ENCODE measurements at places on chromosomes 4 and X.

DNA sequence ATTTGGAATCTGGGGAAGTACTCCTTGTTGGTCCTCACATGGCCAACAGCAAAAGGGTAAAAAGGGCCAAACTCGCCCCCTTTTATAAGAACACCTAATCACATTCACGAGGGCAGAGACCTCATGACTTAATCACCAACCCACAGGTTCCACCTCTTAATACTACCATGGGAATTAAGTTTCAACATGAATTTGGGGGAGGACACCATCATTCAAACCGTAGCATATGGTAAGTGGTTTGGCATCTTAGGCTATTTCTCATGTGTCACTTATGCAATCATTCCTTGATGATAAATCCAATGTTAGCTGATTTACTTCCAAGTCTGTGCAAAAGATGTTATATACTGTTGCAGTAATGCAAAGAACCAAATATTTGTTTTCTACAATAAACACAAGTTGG is 302.9 kb upstream of the FAM241A start:
- peak; percentile 6 for DNase-seq

- DNase-seq = no peak
These were observed 17.1 kb upstream of the TADA2B start for GRCh38 chr4:7026107-7026506.

- DNase-seq = no peak
These were observed 38.8 kb upstream of the TADA2B start for GRCh38 chr4:7004331-7004730.

- peak; percentile 51 for DNase-seq
These were observed 71.7 kb upstream of the BCOR start for GRCh38 chrX:40169193-40170101.

DNA sequence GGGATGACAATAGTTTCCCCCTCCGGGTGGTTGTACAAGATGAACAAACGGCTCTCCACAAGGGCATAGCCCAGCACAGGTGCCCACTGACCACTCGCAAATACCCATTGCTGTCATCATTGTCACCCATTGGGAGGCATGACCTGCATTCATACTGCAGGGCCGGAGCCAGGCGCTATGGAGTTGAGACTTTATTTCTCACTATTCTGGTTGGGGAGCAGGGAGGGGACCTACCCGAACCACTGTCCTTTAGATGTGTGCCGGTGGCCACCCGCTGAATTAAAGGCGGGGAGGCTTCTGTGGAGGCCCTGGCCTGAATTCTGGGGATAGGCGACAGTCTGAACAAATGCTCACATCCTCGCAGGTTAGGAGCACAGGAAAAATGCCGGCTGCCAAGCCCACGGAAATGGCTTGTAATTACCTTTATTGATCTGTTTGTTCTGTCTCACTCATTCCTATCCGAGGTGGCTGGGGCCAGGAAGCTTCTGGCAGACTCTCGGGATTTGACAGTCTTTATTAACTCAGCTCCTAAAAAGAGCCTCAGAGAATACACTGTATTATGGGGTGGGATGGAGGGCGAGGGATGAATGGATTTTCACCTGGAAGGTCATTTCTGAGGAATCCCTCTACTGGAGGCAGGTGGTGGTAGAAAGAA is 125.1 kb upstream of the PSAPL1 start:
- no peak for DNase-seq

GRCh38 chrX:108224727-108225621 is 133.4 kb downstream of the ATG4A start:
- DNase-seq = no peak

GRCh38 chr4:73709451-73710033 is 30.8 kb upstream of the CXCL8 start:
- DNase-seq = no peak

GRCh38 chr4:41889317-41889716 is 45.9 kb upstream of the TMEM33 start:
- DNase-seq = no peak

- DNase-seq = no peak
These were observed 20.1 kb downstream of the SUPT20HL1 start for GRCh38 chrX:24380262-24381187.

- DNase-seq = no peak
These were observed 45.2 kb downstream of the RBMX2 start for GRCh38 chrX:130446974-130447373.

DNA sequence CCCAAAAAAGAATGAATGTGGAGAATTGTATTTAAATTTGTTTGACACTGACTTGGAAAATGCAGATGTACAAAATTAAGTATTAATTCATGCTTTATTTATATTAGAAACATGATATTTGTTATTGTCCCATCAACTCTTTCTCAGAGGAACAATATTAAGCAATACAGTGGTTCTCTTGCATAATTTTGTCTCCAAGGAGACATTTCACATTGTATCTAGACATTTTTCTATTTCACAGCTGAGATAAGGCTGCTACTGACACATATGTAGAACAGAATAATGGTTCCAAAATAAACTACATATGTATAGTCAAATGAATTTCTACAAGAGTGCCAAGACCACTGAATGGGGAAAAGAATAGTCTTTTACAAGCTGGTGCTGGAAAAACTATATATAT is 427.9 kb upstream of the SPANXN1 start:
- no peak for DNase-seq

DNA sequence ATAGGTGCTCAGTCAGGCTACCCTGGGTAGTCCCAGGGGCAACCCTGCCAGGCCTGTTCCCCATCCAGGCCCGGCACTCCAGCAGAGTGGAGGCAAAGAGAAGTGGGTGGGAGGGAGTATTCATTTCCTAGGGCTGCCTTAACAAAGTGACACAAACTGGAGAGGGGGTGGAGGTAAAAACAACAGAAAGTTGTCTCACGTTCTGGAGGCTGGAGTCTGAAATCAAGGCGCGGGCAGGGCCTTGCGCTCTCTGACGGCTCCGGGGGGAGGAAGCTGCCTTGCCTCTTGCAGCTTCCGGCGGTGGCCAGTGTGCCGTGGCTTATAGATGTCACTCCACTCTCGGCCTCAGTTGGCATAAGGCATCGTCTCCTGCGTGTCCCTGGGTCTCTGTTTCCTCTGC is 90.8 kb downstream of the DCTD start:
- no peak for DNase-seq

DNA sequence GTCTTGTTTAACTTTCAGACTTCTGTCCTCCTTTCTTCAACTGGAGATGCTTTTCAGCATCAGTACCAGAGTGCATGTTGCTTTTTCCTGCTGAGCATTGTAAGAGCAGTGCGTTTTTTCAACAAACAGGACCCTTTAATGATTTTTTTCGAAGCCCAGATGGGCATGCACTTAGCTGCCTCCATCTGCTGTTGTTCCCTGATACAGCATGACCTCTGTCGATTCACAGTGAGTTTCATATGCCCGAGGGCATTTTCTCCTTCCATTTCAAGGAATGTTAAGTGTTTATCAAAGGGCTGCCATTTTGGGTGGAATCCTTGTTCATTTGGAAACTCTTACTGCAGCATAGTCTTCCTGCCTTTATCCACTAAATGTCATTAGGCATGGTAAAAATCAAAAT is 428.6 kb downstream of the DTHD1 start:
- no peak for DNase-seq

DNA sequence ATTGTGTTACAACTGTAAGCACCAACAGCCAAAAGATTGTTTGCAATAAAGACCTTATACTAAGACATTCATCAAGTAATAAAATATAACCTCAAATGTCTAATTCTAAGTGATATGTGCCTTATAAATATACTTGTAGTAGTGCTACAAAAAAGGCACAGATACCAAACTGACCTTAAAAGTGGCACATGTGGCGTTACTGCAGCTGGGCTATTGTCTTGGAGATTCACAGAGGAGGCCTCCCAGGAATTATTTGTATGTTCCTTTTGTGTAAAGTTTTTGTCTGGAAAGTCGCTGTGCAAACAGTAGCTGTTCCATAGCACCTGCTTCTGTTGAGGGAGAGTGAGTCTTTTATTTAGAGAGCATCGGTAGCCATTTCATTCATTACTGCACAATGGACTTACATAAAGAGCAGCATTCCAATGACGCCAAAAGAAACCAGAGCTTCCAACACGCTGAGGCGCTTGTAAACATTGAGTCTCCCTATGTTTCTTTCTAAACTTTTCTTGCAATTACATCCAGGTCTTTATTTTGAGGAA is 143.7 kb downstream of the RPA4 start:
- DNase-seq = no peak

GRCh38 chr4:98905839-98906238 is 23.1 kb downstream of the EIF4E start:
- DNase-seq = no peak

- DNase-seq = no peak
These were observed 19.9 kb downstream of the DGAT2L6 start for GRCh38 chrX:70196961-70197720.

DNA sequence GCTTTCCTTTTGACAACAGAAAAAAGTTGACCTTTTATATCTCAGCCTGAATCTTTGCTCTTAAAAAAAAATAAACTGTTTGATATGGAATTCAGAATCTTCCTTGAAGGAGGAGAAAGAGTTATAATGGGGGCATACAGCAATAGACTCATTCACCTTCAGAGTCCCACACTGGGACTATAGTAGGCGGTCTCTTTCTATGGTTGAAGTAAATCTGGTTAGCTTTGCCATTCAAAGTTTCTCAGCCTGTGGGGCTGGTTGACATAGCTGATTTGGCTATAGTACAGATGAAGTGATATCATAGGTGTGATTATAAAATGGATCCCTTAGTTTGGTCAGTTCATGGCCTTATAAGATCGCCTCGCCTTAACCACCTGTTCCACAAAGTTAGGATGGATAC is 156.2 kb downstream of the SH2D1A start:
- DNase-seq = no peak

DNA sequence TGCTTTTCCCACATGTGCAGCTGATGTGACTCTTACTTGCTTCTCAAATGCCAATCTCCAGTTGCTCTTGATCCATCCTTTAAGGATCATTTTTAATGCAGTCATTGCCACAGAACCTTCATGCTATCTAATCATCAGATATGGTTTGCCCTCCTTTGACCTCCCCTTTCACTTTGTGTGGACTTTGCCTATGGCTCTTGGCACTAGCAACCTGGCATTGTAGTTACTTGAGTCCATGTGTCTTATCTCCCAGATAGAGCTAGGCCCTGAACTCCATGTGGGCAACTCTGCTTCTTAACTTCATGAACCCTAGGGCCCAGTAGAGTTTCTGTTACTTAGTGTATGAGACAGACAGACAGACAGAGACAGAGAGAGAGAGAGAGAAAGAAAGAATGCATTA is 41.6 kb downstream of the MTM1 start:
- DNase-seq = no peak

GRCh38 chr4:23033796-23034195 is 341.1 kb downstream of the GBA3 start:
- no peak for DNase-seq

- DNase-seq = no peak
These were observed 1.3 kb upstream of the ADH7 start for GRCh38 chr4:99436462-99436861.

DNA sequence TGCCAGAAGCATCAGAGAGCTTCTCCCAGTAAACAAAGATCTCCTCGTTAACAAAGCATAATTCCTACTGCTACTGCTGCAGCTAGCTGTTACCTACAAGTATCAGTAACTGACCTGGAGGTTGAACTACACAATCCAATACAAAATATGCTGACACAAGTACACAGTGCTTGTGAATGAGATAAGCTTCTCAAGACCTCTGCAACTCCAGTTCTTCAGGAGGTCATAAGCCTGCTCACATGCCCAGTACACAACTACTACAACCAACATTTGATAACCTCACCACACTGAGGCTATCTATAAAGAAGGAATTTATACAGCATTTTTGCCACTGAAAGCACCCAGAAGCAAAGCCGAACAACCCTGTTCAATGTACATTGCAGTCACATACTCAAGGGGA is 66.7 kb upstream of the SMARCAD1 start:
- no peak for DNase-seq

- DNase-seq = no peak
These were observed 10.3 kb upstream of the CENPU start for GRCh38 chr4:184744236-184744635.

GRCh38 chrX:152601848-152602616 is 35.7 kb upstream of the GABRQ start:
- no peak for DNase-seq

DNA sequence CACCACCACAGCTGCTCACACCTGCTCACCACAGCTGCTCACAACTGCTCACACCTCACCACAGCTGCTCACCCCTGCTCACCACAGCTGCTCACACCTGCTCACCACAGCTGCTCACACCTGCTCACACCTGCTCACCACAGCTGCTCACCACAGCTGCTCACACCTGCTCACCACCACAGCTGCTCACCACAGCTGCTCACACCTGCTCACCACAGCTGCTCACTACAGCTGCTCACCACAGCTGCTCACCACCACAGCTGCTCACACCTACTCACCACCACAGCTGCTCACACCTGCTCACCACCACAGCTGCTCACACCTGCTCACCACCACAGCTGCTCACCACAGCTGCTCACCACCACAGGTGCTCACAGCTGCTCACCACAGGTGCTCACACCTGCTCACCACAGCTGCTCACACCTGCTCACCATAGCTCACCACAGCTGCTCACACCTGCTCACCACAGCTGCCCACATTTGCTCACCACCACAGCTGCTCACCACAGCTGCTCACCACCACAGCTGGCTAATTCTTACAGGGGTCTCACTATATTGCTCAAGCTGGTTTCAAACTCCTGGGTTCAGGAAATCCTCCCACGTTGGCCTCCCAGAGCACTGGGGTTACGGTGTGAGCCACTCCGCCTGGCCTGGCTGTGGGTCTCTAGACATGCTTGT is 30.4 kb upstream of the CPLX1 start:
- no peak for DNase-seq

GRCh38 chr4:99979872-99980271 is 29.8 kb upstream of the H2AZ1 start:
- no peak for DNase-seq

GRCh38 chr4:384311-385010 is 46.8 kb downstream of the ZNF141 start:
- DNase-seq = no peak

GRCh38 chrX:27765718-27766117 is 42.1 kb upstream of the MAGEB10 start:
- no peak for DNase-seq

- DNase-seq = no peak
These were observed 59.0 kb downstream of the AFAP1 start for GRCh38 chr4:7880683-7881082.

GRCh38 chr4:98148856-98149255 is 5.6 kb upstream of the STPG2 start:
- DNase-seq = no peak

GRCh38 chrX:52277666-52278065 is 91.2 kb upstream of the XAGE2 start:
- no peak for DNase-seq

GRCh38 chrX:21986596-21986995 is 45.5 kb upstream of the PHEX start:
- no peak for DNase-seq

GRCh38 chr4:86615501-86615900 is 21.4 kb downstream of the PTPN13 start:
- DNase-seq = no peak

- DNase-seq = peak; percentile 27
These were observed 43.4 kb downstream of the SHROOM2 start for GRCh38 chrX:9829308-9830267.

Measured in skeletal muscle cell (primary cell).